ENCODE measurements at places on chromosomes 13 and 19.
A peak's percentile ranks its signal among the peaks of the same experiment; 100 is the strongest.

DNA sequence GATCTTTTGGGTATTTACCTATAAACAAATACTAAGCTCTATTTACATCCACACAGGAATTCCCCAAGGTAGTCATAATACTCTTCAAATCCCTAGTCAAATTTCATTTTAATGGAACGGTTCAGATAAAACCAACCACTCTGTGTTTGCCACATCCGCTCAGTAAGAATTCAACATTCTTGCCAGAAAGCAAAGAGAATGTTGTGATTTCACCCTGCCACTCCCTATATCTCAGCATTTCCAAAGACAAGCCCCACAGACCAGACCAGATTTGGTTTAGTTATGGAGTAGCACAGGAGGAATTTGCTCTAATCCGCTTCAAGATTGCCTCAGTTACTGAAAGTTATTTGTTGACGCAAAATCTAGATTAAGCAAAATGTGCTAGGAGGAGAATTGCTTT lies 105.6 kb upstream of the SERP2 start:
- DNase-seq = no peak

DNA sequence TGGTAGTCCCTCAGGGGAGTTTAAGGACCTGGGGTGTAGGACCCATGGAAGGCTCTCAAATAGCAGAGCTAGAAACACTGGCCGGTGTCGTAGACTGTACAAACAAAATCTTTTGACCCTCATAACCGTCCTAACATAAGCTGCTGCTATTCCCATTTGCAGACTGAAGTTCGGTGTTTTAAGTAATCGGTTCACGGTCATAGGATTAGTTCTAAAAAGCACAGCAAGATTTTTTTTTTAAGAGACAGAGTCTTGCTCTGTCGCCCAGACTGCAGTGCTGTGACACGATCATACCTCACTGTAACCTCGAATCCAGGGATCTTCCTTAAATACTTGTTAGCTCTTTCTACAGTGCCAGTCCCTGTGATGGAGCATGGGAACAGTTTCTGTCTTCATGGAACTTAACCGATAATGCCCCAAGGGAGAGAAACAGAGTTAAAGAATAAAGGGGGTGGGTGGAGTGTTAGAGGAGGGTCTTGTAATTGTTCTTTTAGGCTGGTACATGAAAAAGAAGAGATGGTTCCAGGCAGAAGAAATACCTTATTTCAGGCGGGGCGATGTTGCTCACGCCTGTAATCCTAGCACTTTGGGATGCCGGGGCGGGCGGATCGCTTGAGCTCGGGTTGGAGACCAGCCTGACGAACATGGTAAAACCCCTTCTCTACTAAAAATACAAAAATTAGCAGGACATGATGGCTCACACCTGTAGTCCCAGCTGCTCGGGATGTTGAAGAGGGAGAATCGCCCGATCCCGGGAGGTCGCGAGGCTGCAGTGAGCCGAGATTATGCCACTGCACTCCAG lies 475 bp upstream of the ZC3H4 start:
- DNase-seq = no peak

DNA sequence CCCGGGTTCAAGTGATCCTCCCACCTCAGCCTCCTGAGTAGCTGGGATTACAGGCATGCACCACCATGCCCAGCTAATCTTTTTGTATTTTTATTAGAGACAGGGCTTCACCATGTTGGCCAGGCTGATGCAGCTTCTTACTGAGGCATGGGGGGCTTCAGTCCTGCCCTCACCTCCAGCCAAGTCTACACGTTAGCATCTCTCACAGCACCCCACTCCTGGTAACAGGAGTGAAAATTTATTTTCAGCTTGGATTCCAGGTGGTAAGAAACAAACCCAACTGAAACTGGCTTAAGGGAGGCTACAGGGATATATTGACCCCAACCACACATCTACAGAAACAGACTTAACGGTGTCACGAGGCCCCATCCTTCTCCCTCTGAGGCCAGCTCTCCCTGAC lies 10.6 kb downstream of the NKPD1 start:
- no peak for DNase-seq

GRCh38 chr13:111926501-111927180 lies 140.3 kb upstream of the SOX1 start:
- no peak for DNase-seq

DNA sequence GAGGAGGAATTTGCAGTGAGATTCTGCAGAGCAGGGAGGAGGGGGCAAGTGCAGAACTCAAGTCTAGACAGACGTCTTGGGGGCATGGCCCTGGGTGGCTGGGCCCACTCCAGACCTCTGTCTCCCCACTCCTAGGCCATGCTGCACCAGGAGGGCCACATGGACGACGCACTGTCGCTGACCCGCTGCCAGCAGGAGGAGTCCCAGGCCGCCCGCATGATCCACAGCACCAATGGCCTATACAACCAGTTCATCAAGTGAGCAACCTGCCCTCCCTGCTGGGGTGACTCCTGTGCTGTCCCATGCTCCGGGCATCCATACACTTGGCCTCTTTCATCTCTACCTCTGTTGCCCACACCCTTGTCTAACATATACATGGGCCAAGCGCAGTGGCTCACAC lies 18.1 kb downstream of the RYR1 start:
- no peak for DNase-seq

DNA sequence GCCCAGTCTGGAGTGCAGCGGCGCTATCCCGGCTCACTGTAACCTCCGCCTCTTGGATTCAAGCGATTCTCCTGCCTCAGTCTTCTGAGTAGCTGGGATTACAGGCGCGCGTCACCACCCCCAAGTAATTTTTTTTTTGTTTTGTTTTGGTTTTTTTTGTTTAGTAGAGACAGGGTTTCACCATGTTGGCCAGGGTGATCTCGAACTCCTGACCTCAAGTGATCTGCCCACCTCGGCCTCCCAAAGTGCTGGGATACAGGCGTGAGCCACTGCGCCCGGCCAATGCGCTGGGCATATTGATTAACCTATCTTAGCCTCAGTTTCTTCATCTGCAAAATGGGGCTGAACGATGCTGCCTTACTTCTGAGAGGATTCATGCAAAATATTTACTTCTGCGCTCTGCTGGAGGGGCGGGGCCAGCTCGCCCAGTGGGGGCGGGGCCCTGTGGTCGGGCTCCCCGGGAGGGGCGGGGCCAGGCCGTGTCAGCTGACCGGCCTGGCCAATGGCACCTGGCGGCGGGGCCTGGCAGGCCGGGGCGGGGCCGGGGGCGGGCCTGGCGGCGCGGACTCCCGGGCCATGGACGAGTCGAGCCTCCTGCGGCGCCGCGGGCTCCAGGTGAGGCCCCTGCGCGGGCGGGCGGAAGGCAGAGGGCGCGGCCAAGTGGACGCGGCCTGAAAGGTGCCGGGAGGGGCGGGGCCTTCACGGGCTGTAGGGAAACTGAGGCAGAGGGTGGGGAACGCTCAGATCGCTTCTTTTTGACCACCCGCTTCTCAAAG lies at the start of gene MAST3:
MAST3 (plus strand) TSS at position 562 of the 776 bp plus-strand sequence; CDS start at position 577, 15 bp downstream.
- DNase-seq = peak; percentile 92

DNA sequence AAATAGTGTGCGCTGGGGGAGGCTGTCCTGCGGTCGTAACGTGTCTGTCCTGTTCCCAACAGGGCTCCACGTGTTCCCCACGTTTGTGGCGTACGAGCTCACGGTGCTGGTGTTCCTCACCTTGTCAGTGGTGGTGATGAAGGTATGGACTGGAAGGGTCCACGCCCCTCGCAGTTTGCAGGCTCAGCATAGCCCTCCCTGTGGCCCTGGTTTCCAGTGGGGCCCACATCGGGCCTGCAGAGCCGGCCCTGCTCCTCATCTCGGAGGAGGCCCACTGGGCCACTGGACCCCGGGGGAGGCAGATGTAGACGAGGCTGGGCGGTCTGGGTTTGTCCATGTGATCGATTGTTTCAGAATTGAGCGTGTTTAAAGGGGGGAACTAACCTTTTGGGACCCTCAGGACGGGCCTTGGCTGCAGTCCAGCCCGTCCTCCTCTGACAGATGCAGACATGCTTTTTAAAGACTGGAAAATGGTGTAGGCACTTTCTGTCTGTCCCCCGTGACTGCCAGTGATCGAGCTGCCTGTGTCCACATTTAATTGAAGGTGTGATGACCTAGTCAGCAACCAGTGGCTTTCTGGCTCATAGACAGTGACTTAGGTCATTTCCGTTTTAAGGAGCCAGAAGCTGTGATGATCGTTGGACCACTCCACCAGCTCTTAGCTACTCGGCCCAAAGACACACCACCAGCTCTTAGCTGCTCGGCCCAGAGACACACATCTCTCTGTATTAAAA lies 37.1 kb upstream of the TFDP1 start:
- DNase-seq = no peak

DNA sequence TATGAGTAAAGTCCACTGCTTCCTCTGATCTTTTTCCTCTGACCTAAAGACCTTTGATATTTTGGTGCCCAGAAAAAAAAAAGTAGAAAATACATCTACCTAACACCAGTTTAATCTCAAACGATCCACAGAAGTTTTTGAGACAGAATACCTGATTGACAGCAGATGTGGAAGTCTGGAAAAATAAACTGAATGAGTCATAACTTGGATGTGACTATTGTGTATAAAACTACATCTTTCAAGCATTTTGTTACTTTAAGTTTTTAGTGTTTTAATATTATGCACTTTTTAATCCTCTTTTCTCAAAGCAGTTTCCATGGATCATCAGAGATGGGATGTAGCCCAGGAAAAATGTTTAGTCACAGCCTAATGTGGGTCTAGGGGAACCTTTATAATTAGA lies 216.1 kb downstream of the SLITRK1 start:
- DNase-seq = no peak

DNA sequence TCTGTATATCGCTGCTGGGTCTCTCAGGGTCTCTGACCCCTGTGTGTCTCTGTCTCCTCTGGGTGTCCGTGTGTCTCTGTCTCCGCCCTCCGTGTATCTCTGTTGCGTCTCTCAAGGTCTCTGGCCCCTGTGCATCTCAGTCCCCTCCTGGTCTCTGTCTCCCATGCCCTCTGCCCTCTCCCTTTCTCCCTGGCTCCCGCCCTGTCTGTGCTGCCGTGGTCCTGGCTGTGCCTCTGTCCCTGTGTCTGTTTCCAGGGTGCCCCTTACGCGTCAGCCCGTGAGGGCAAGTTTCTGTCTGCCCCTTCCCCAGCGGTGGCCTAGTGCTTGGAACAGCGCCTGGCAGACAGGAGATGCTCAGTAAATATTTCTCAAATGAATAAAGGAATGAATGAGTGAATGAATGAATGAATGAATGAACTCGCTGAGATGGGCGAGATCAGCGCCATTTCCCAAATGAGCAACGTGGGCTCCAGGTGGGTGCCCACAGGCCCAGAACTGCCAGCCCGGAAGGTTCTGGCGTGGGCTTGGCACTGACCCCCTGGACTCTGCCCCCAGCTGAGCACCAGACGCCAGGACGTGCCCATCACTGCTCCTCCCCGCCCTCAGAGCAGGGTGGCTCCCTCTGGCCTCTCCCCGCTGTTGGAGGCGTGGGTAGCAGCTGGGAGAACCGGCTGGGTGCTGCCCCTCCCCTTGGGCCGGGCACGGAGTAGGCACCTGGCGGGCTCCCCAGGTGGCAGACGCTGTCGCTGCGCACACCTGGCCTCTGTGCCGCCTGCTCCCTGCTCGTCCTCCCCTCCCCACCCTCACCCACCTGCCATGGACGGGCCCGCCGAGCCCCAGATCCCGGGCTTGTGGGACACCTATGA lies at the start of gene SULT2B1:
SULT2B1 (plus strand) TSS at position 736 of the 866 bp plus-strand sequence; CDS start at position 817, 81 bp downstream.
- no peak for DNase-seq

- DNase-seq = no peak
Observed at GRCh38 chr19:28726533-28727479, 486.1 kb downstream of the UQCRFS1 start.

DNA sequence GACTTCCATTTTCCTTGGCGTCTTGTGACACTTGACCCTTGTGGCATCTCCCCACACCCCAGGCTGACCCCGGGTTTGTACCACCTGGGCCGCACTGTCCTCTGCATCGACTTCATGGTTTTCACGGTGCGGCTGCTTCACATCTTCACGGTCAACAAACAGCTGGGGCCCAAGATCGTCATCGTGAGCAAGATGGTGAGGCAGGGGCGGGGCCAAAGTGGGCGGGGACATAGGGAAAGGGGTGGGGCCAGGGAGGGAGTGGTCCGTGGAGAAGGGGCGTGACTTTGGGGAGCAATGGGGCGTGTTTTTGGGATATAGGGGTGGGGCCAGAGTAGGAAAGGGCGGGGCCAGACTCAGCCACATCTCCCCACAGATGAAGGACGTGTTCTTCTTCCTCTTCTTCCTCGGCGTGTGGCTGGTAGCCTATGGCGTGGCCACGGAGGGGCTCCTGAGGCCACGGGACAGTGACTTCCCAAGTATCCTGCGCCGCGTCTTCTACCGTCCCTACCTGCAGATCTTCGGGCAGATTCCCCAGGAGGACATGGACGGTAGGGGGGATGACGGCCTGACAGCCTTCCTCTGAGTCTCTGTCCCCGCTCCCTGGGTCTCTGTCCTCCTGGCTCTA lies 42.8 kb downstream of the TRPM4 start:
- peak; percentile 32 for DNase-seq

- no peak for DNase-seq
Observed at GRCh38 chr13:66364346-66364745, 865.8 kb downstream of the PCDH9 start.

- DNase-seq = no peak
Observed at GRCh38 chr13:112753833-112754232, 64.0 kb downstream of the ATP11A start.

- DNase-seq = peak; percentile 32
Observed at GRCh38 chr19:18282788-18283141, 1.3 kb upstream of the JUND start.

DNA sequence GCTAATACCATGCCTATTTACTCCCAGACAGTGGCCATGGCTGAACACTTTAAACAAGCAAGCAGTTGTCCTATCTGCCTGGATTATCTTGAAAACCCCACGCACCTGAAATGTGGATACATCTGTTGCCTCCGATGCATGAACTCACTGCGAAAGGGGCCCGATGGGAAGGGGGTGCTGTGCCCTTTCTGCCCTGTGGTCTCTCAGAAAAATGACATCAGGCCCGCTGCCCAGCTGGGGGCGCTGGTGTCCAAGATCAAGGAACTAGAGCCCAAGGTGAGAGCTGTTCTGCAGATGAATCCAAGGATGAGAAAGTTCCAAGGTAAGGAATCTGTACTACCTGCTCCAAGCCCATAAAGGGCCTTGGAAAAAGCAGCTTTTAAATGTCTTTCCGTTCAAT lies 8.6 kb downstream of the RFPL4AL1 start:
- no peak for DNase-seq

DNA sequence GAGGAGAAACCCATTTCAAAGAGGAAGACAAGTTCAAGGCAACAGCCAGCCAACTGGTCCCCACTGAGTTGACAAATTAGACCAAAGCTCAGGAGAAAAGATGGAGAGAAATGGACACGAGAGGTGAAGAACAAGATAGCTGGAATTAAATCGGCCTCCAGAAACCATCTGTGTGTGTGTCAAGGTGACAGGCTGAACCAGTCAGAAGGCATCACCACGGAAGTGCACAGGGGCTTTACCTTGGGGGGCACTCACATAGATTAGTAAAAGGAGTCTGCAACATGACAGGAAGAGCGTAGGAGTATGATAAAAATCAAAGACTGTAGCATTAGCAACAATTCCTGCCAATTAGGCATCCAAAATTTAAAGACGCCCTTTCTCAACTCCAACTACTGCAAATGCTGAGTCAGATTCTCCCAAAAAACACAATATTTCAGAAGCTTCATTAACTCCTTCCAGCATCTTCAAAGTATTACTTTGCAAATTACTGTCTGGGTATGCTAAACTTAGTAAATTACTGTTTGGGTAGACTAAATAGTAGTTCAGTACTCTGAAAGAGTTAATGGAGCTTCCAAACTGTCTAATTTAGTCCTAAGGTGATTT lies 66.2 kb downstream of the FOXO1 start:
- peak; percentile 41 for DNase-seq

GRCh38 chr13:110107568-110108347 lies 199.2 kb downstream of the COL4A1 start:
- no peak for DNase-seq
